ENCODE measurements at places on chromosomes 4 and X. TPM values are rescaled to one million over a fixed set of nuclear protein-coding genes. Genes with fewer than 3 reads are reported as not detected.

NSG1 gene
- 35.2 TPM for total RNA-seq

INPP4B gene
- total RNA-seq: 20.2 TPM

ADH7 gene
- total RNA-seq: not detected

TMEM31 gene
- not detected for total RNA-seq

PAGE2 gene
- not detected for total RNA-seq

PNMA6F gene
- not detected for total RNA-seq

FABP2 gene
- not detected for total RNA-seq

MORF4L2 gene
- 668 TPM for total RNA-seq

MAGIX gene
- 1.7 TPM for total RNA-seq

KDR gene
- 1.9 TPM for total RNA-seq

STAG2 gene
- total RNA-seq: 62.2 TPM

PCDH10 gene
- total RNA-seq: 0.12 TPM

HOPX gene
- total RNA-seq: 0.23 TPM

RAB39B gene
- total RNA-seq: 0.53 TPM

FUNDC1 gene
- total RNA-seq: 7.4 TPM

TMPRSS11F gene
- not detected for total RNA-seq

EDNRA gene
- total RNA-seq: 5.3 TPM

NAT8L gene
- under 0.01 TPM for total RNA-seq

CBR4 gene
- 10.9 TPM for total RNA-seq

SLC34A2 gene
- total RNA-seq: not detected

ZMYM3 gene
- total RNA-seq: 5.1 TPM

SORBS2 gene
- 4.8 TPM for total RNA-seq

MAP7D2 gene
- total RNA-seq: not detected

GPR50 gene
- not detected for total RNA-seq

BMP3 gene
- under 0.01 TPM for total RNA-seq

SMARCA1 gene
- 59.3 TPM for total RNA-seq

ATOH1 gene
- not detected for total RNA-seq

NPY1R gene
- 0.12 TPM for total RNA-seq

DOK7 gene
- total RNA-seq: 0.08 TPM

AMOT gene
- 0.23 TPM for total RNA-seq

RNF128 gene
- 1.6 TPM for total RNA-seq

MAP9 gene
- total RNA-seq: 2.1 TPM

HAND2 gene
- total RNA-seq: 9.1 TPM

SSX4 gene
- not detected for total RNA-seq

HAUS3 gene
- total RNA-seq: 5.3 TPM

GALNT7 gene
- 9.8 TPM for total RNA-seq

CDKL5 gene
- total RNA-seq: 0.98 TPM
